ENCODE measurements at places on chromosomes 4 and X.

DNA sequence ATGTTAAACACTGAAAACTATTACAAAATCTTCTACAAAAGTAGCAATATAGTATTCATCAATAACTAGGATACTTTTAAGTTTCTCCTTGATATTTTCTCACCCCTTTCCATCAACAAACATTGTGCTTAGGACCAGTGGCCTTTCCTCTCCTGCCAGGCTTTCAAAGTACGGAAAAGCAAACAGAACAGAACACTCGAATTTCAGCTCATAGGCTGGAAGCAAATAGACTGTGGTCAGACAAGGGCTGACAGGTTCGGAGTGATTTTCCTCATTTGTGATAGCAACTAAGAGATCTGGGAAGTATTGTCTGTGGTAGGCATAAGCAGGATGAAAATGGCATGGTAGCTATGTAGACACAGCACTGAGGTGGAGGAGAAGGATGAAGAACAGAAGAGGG, 68.6 kb upstream of the SORBS2 start:
- DNase-seq, result no peak

DNA sequence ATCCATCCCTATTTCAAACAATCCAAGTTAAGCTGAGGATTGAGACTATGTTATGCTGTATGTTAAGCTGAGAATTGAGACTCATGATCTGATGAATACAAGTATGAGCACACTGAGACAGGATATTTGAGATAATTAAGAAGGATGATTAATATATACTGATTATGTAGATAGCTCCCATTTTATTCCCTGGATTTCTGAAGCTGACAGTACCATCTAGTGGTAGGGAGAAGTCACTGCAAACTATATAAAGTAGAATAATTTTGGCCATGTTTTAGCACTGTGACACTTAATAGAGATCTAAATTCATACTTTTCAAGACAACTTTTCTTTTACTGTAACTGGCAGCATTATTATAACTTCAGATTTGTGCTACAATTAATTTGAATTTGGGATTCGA, 63.8 kb upstream of the HPRT1 start:
- no peak for DNase-seq

- DNase-seq, result no peak
These were observed 322.5 kb downstream of the HS3ST1 start for GRCh38 chr4:11106190-11106589.

DNA sequence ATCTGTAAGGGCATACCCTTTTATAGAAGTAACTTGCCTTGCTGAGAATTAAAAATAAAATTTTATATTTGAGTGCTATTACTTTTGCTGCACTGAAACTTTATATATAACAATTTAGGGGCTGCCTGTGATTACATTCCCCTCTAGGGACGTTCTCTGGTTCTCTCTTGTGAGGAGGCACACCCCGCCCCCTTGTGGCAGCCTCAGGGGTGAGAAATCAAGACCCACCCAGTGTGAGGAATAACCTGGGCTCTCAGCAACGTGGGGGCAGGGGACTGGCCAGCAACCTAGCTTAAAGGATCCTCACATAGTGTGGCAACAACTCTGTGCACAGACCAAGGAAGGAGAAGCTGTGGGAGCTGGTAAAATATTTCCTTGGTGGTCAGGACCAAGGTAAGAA, 43.7 kb downstream of the MAGEA9 start:
- DNase-seq, result peak; percentile 24

DNA sequence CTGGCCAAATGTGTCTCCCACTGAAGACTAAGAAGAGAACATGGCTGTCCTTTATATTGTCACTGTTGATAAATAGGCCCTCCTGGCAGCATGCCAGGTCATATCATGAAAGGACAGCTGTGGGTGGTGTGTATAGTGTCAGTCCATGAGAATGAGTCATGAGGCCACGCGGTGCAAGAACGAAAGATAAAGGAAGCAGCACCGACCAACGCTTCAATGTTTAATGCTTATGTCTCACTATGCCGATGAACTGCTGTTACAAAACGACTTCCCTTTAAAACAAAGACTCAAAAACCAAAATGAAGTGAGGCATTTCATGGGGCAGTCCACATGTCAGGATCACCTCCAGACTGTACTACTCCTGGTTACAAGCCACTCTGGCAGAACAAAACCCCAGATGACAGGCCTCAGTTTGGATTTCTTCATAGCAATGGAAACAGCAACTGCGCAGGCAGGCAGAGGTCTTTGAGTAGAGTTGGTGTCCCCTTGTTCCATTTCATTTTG, 5.2 kb upstream of the TCEANC start:
- peak; percentile 65 for DNase-seq
